ENCODE measurements at places on chromosomes 1 and 21.

DNA sequence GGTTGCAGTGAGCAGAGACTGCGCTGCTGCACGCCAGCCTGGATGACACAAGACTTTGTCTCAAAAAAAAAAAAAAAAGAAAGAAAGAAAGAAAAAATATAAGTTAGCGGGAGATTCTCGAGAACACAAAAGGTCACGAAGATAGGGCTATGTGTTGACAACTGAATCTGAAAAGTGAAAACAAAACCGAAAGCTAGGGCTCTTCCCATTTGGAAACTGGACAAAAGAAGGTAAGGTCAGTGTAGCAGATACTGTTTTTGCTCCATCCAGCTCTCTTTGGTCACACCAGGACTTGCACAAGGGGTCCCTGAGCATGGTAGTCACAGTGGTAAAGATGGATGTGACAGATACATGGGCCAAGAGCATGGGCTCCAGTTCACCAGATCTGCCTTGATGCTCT is 60.4 kb upstream of the MAP10 start:
- no peak for DNase-seq

- peak; percentile 43 for DNase-seq
Observed at GRCh38 chr1:92310185-92310597, 11.3 kb downstream of the RPAP2 start.

GRCh38 chr1:9852410-9853248 is 28.9 kb upstream of the CLSTN1 start:
- DNase-seq = peak; percentile 84

- DNase-seq = no peak
Observed at GRCh38 chr21:34869545-34869944, 179.6 kb downstream of the RUNX1 start.

DNA sequence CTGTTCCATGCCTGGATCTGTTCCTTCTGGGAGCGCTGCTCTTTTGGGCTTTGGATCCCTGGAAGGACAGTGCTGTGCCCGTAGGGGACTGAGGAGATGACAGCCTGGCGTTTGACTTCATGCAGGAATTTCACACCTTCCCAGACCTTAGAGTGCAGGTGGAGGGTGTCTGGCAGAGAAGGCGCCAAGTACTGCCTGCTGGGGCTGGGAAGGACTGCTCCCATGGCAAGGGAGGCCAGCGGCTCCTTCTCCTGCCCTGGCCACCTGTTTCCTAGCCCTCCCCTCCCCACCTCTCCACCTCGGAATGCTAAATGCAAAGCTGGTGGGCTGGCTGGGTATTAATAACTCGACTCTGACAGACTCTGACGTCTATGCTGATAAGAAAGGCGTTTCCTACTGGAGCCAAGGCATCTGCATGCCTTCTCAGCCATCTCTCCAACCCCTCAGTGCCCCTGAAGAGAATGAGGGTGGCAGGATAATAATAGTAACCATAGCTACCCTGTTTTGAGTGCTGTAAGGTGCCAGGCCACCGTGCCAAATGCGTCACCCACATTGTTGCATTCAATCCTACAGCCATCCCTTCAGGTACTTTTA is 17.5 kb upstream of the PDIK1L start:
- DNase-seq = no peak

GRCh38 chr1:105516068-105516467 is 1540.4 kb upstream of the PRMT6 start:
- DNase-seq = no peak

DNA sequence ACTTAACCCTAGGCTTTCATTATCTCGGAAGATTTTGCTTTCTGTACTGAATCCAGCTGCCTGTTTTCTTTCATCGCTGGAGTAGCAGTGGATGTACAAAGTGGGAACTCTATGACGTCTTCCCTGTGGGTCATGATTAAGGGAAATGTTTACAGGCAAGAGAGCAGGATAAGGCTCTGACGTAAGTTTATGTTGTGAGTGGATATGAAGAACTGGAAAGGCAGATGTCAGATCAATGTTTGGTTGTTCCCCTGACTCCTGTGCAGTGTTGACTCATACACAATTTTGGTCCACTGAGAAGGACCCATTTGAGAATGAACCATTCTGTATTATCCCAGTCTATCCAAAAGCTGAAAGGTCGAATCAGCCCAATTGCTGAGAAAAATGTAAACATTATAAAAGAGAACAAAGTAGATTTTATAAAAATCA is 292.4 kb downstream of the GRIK1 start:
- DNase-seq = no peak

GRCh38 chr21:15804247-15805005 is 74.6 kb downstream of the USP25 start:
- no peak for DNase-seq

- DNase-seq = no peak
Observed at GRCh38 chr1:8349961-8350360, 32.0 kb downstream of the SLC45A1 start.

DNA sequence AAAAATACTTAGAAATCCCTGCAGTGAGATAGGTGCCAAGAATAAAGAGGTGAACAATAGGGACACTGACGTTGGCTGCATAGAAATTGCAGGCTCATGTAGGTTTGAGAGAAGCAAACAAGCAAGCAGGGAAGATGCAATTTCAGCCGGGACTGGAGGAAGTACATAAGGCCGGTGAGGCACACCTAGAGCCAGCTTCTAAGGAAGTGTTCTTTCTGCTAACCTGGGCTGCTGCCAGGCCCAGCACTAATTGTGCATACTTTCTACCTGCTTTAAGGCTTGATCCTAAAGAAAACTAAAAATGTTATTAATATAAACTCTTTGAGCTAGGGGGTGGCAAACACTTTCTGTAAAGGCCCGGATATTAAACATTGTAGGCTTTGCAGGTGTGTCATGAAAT is 71.0 kb downstream of the LMO4 start:
- DNase-seq = peak; percentile 45

DNA sequence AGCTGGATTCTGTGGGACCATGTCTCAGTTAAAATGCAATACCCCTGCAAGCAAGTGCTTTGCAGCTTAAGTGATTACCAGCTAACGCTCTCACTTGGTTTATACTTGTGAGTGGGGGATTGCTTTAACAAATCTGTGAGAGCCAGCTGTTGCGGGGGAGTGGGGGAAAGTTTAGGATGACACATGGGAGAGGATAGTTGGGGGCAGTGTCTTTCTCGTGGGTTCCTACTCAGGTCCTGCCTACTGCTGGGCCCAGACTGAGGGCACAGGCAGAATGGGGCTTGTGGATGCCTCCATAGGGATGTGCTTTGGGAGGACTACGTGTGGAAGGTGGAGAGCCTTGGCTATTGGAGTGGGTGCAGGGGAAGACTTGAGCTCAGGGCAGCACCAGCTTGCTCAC is 60.1 kb downstream of the ELK4 start:
- no peak for DNase-seq
